ENCODE measurements at places on chromosomes 3 and 15.

DNA sequence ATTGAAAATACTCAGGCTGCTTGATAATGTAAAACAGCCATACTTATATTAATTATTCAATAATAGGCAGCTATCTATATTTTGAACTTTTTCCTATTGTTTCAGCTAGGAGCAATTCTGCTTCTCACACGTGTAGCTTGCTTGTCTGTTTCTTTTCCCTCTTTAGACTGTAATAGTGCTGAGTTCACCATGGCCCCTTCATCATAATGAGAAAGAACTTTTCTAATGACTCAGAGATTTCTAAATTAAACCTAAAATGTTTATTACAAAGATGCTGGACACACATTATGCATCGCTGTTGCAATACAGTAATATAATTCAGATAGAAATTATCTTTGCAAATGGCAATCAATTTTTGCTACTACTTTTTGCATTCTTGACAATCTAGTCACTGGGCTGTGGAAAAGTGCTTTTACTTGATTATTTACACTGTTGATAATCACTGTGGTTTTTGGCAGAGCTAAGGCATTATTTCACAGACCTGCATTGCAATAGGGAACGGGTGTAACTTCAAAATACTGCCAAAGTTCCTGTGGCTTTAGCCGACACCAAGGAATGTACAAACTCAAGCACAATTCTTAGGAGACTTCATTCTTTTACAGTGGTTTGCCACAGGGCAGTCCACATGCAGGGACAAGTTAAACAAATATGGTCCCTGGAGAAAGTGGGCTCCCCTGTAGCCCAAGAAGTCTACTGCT, 281.0 kb upstream of the TBL1XR1 start:
- peak; percentile 76 for DNase-seq

DNA sequence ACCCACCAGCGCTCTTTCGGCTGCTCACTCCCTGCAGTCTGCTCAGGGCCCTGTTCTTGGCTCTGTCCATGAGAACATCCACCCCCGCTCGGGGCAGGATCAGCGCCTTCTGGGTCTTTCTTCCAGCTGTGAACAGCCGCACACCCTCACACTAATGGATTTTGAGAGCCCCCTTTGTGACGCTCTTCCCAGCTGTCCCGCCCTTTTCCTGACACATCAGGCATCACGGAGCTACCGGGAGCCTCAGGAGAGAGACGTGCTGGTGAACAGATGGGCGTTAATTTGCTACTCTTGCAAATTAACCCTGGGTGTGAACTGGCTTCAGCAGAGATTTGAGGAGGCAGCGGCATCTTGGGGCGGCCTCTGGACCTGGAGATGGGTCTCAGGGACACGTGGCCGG, 113.0 kb downstream of the TMEM266 start:
- DNase-seq: no peak

DNA sequence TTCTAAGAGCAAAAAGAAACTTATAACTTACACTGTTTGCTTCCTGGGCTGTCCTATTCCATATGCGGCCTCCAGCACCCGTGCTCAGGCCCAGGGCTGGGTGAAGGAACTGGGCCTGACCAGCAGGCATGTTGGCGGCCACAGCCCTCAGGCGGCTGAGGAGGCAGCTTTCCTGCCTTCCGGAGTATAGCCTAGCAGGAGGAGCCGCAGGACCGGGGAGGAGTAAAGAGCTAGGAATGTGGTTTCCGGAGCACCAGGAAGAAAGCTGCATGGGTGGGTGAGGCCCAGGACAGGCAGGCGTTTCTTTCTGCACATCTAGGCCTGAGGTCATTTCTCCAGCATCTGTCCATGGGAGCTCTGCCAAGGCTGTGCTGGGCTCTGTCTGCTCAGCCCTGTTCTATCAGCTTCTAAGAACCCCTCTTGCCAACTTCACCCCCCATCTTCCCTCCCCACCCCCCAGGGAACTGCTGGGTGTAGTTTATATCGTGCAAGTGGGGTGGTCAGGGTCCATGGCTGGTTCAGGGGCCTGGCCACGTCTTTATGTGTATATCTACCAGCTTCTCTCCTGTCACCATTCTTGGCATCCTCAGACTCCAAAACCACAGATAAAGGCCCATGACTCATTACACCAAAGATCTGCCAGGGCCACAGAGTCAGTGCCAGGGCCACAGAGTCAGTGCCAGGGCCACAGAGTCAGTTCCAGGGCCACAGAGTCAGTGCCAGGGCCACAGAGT, 7.8 kb upstream of the KIF7 start:
- DNase-seq: peak; percentile 92

DNA sequence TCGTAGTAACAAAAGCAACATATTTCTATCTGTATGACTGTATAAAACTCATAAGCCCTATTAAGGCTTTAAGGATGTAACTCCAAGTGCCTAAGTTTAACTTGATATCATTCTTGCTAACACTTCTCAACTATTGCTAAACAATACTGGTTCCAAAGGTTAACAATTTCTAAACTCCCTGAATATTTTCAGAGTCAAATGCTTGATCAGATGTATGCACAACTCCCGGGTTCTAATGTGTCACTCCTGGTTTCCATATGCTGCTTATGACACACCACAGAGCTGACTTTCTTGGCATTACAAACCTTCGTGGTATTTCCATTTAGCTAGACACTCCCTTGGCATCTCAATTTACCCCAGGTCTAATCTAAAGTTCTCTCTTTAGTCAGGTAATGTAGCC, 26.3 kb downstream of the DZIP1L start:
- DNase-seq: peak; percentile 92

DNA sequence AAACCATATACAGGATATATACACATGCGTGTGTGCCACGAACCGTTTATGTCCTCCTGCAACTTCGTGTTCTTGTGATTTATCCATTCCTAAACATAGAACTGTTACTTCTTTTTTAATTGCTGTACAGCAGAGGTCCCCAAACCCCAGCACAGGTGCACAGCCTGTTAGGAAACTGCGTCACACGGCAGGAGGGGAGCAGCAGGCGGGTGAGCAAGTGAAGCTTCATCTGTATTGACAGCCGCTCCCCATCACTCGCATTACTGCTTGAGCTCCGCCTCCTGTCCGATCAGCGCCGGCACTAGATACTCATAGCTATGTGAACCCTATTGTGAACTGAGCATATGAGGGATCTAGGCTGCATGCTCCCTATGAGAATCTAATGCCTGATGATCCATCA, 34.9 kb upstream of the NRROS start:
- DNase-seq: no peak

DNA sequence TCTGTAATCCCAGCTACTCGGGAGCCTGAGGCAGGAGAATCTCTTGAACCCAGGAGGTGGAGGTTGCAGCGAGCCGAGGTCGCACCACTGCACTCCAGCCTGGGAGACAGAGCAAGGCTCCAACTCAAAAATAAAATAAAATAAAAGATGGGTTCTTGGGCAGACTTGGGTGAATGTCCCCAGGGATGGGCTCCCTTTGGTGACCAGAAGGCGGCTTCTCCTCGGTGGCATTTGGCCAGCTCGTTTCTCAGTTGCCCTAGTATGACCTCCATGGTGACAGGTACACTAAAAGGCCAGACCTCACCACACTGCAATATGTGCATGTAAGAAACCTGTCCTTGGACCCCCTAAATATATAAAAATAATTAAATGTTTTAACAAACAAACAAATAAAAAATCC, 76.0 kb upstream of the SNRPA1 start:
- no peak for DNase-seq

DNA sequence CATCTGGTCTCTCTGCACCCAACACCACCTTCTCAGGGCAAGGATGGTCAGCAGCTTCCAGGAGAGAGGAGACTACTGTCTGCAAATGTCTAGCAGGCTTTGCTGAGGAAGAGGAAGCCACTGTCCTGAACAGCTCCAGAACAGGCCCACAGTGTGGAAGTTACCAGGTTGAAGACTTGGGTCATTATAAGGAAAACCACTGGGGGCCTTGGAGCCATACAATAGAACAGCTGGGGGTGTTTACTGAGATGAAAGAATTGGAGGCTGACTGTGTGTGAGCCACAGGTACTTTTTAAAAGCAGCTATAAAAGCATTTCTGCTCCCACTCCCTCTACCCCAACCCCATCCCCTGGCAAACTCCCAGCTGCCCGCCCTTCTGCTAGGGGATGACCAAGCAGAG, 24.2 kb downstream of the SRGAP3 start:
- DNase-seq: no peak

DNA sequence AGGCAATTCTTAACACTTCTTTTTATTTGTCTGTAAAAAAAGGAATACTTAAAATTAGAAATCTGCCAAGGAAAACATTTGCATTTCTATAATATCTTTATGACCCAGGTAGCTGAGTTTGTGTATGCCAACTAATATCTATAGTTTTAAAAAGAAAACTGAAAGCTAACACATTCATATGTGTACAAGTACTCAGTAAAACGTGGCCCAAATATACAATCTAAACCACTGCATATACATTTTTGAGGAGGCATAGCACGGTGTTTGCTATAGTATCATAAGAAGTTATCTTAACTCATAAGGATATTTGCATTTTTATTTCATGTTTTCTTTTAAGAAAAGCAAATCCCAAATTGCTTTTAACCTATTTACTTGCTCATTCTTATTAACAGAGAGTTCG, 172.7 kb downstream of the ZBTB20 start:
- DNase-seq: no peak

DNA sequence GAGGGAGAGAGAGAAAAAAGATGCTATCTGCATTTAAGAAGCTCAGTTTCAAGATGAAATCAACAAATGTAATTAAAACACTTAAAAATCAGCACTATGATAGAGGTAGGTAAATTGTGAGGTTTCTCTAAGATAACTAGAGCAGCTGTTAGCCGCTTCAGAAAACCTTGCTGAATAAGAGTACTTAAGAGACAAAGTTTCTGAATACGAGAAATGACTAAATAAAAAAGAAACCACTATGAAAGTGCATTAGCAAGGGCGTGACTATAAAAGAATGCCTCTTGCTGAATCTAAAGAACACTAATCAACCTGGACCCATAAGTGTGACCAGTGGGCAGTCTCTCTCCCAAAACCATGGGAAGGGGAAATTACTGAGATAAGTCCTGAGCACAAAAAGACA, 41.8 kb downstream of the IQCB1 start:
- DNase-seq: no peak

GRCh38 chr15:40331637-40332036, 8.1 kb downstream of the INAFM2 start:
- DNase-seq: peak; percentile 56

GRCh38 chr15:70034596-70034995, 63.1 kb downstream of the TLE3 start:
- DNase-seq: no peak

DNA sequence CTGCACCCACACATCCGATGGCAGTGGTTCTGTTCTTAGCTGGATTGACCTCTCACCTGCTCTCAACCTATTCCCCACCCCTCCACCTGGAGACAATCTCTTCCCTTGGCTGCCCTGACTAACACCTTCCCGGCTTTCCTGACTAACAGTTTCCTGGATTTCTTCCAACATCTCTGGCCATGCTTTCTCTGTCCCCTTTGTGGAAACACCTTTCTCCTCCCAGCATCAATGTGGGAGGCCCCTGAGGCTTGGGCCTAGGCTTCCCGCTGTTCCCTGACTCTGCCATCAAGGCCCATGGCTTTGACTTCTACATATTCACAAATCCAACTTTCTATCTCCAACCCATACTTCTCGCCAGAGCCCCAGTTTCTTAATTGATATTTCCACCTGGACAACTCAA, 142.8 kb upstream of the ATP2B2 start:
- no peak for DNase-seq

GRCh38 chr3:27340534-27340933, 28.6 kb downstream of the NEK10 start:
- no peak for DNase-seq

DNA sequence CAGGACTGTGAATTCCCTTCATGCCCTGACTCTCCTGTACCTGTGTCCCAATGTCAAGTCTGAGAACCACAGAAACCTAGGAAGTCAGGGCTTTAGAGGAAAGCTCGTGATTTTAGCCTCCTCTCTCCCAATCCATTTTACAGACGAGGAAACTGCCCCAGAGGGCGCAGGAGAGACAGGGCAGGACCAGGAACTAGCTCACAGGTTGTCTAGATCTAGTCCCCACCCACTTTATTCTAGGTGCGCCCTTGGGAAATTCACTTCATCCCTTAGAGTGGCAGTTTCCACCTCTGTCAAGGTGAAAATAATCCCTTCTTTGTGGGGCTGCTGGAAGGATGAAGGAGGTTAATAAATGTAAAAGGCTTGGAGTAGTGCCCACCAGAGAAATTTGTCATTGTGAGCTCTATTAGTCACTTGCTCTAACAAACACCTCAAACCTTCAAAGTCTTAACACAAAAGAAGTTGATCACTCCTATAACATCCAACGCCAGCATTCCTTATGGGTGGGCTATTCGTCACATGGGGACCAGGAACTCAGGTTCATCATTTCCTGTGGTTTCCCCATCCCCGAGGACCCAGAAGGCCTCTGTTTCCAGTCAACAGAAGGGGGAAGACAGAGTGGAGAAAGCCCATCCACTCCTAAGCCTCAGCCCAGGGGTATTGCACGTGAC, 282.3 kb downstream of the XXYLT1 start:
- DNase-seq: no peak

DNA sequence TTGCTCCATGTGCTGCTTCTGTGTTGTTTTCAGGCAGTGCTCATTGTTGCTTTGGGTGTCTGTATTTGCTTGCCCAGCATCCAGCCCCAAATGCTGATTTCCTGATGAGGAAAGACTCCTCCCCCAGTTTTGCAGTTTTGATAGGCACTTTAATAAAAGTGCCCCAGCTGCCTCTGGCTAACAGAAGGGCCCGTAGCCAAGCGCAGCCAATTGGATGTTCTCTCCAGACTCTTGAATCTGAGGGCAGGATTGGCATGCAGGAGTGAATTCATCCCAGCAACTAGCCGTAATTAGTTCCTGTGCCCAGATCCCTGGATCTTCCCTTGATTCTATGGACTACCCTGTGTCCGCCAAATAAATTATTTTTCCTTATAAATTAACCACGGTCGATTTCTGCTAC, 14.8 kb upstream of the SEMA5B start:
- DNase-seq: no peak

- peak; percentile 92 for DNase-seq
Measured at GRCh38 chr3:183534249-183534648, 21.3 kb downstream of the KLHL6 start.

- peak; percentile 21 for DNase-seq
Measured at GRCh38 chr3:179421500-179421899, 29.8 kb downstream of the GNB4 start.

GRCh38 chr3:62128681-62129080, 244.7 kb downstream of the FEZF2 start:
- DNase-seq: no peak

Data from trophoblast cell (in vitro differentiated cells and primary cell).